ENCODE measurements at places on chromosomes 1 and 21. TPM values are rescaled to one million over a fixed set of nuclear protein-coding genes. Genes with fewer than 3 reads are reported as not detected.
A peak's percentile ranks its signal among the peaks of the same experiment; 100 is the strongest.

- DNase-seq: no peak
- H3K4me3 ChIP-seq: no peak overlapping the region
- no peaks in the 10 kb centered on the region for H3K27me3 ChIP-seq
- peak overlapping the region; percentile 77 for H3K27ac ChIP-seq
- peaks cover 2% of the 10 kb centered on the region for H3K36me3 ChIP-seq
- H3K4me1 ChIP-seq: peaks cover 70% of the 10 kb centered on the region
Measured at GRCh38 chr1:8461351-8462110, 143.6 kb downstream of the SLC45A1 start.

DNA sequence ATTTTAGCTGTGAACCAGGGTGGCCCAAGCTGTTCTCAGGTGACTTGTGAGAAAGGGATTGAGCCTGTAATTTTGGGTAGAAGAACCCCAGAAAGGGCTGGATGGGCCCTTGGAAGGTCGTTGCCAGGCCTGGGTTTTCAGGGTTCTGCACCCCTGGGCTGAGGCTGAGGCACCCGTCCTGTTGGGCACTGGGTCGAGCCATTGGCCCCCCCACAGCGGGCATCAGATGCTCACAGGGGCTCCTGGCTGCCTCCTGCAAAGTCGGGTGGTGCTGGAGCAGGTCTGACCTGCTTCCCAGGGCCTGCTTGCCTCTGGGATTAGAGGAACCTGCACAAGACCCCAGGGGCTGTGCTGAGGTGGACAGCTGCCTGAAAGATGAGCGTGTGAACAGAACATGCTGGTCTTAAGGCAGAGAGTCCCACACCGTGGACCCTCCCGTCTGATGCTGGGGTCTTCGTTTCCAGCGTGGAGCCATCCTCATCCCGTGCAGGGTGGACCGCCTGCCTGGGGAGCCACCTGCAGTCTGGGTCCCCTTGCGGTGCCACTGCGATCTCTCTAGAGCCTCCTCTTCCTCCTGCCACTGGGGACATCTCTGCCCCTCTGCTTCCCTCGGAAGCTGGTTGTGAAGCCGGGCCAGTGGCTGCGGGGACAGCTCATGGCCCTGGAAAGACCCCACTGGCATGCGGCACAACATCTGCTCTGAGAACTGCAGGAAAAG, 1.7 kb upstream of the TRPM2 start:
- H3K27ac ChIP-seq: no peak overlapping the region
- peaks cover 47% of the 10 kb centered on the region for H3K27me3 ChIP-seq
- no peak overlapping the region for H3K4me3 ChIP-seq
- DNase-seq: no peak
- H3K36me3 ChIP-seq: no peaks in the 10 kb centered on the region
- peaks cover 24% of the 10 kb centered on the region for H3K4me1 ChIP-seq

DNA sequence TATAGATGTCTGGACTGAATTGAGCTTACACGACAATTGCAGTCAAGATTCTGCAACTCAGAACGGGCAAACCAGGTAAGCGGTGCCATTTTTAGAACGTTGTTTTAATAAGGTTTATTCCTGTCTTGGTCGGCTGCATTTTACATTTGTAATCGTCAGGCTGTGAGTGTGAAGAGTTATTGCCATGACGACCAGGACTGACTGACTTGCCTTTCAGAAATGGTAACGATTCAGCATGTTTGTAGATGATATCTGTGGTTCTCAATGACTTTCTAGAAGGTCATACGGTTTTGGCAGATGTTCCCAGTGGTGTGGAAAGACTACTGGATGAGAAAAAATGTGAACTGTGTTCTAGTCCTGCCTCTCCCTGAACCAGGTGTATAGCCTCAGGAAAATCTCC, 271.3 kb upstream of the B3GALT2 start:
- no peak for DNase-seq
- H3K36me3 ChIP-seq: no peaks in the 10 kb centered on the region
- H3K4me3 ChIP-seq: no peak overlapping the region
- no peak overlapping the region for H3K27ac ChIP-seq
- no peaks in the 10 kb centered on the region for H3K4me1 ChIP-seq
- H3K27me3 ChIP-seq: no peaks in the 10 kb centered on the region

- no peaks in the 10 kb centered on the region for H3K27me3 ChIP-seq
- H3K36me3 ChIP-seq: no peaks in the 10 kb centered on the region
- H3K4me1 ChIP-seq: no peaks in the 10 kb centered on the region
- no peak overlapping the region for H3K27ac ChIP-seq
- no peak overlapping the region for H3K4me3 ChIP-seq
- DNase-seq: no peak
Measured at GRCh38 chr1:76690766-76691165, 176.5 kb upstream of the ST6GALNAC5 start.

GRCh38 chr1:119160409-119160808, 20.0 kb upstream of the WARS2 start:
- no peaks in the 10 kb centered on the region for H3K27me3 ChIP-seq
- DNase-seq: no peak
- H3K4me3 ChIP-seq: no peak overlapping the region
- H3K36me3 ChIP-seq: peaks cover 32% of the 10 kb centered on the region
- peak overlapping the region; percentile 49 for H3K27ac ChIP-seq

GRCh38 chr1:192588546-192588945, 13.0 kb downstream of the RGS1 start:
- DNase-seq: no peak
- H3K27ac ChIP-seq: no peak overlapping the region
- no peak overlapping the region for H3K4me3 ChIP-seq
- H3K36me3 ChIP-seq: no peaks in the 10 kb centered on the region

DNA sequence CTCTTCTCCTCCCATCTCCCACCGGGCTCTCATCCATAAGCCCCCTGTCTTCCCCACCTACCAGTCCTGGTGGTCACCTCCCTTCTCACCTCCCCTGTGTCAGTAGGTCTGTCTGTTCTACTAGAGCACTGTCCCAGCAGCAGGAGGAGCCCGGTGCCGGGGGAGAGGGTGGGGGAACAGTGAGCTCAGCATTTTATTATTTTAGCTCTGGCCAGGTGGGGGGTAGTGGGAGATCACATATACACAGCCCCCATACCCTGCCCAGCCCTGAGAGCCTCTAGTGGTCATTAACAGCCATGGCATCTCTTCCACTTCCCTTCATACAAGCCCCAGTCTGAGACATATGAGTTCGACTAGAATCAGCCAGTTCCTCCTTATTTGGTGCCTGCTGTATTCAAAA, at the start of gene TMOD4:
Gene TMOD4 (minus strand): TSS at position 119 of the 400 bp plus-strand sequence. CDS start 1,106 bp downstream, outside the sequence.
- no peak within 1 kb of the TSS for H3K4me3 ChIP-seq
- H3K36me3 ChIP-seq: peaks cover 81% of the 10 kb centered on the region
- no peaks in the 10 kb centered on the region for H3K27me3 ChIP-seq
- H3K4me1 ChIP-seq: peaks cover 8% of the 10 kb centered on the region
- H3K27ac ChIP-seq: no peak within 1 kb of the TSS
- no peak for DNase-seq

GRCh38 chr21:36980280-36981048, 14.0 kb upstream of the HLCS start:
- no peaks in the 10 kb centered on the region for H3K36me3 ChIP-seq
- no peaks in the 10 kb centered on the region for H3K27me3 ChIP-seq
- peak overlapping the region; percentile 41 for H3K27ac ChIP-seq
- peak overlapping the region; percentile 63 for H3K4me3 ChIP-seq
- H3K4me1 ChIP-seq: peaks cover 34% of the 10 kb centered on the region
- no peak for DNase-seq

GRCh38 chr1:153343811-153344717, 4.6 kb downstream of the PGLYRP4 start:
- no peaks in the 10 kb centered on the region for H3K36me3 ChIP-seq
- no peak for DNase-seq
- peak overlapping the region; percentile 30 for H3K27ac ChIP-seq
- H3K4me3 ChIP-seq: no peak overlapping the region

DNA sequence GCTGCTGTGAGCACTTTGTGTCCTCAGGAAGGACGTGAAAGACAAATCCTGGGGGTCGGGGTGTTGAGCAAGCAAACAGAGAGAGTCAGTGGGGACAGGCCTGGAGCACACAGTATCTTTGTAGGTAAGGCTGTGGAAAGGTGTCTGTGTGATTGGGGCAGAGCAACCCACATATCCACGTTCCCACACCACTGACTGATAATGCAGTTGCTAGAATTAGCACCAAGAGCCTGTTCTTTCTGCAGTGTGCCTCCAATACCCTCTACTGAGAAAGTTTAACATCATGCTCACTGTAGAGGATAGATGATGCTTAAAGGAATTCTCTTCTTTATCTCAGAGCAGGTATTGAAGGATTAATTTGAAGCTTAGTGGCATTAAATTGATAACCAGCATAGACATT, 161.1 kb downstream of the PIK3R3 start:
- H3K4me1 ChIP-seq: no peaks in the 10 kb centered on the region
- peaks cover 7% of the 10 kb centered on the region for H3K36me3 ChIP-seq
- H3K27ac ChIP-seq: no peak overlapping the region
- H3K27me3 ChIP-seq: no peaks in the 10 kb centered on the region
- no peak overlapping the region for H3K4me3 ChIP-seq

DNA sequence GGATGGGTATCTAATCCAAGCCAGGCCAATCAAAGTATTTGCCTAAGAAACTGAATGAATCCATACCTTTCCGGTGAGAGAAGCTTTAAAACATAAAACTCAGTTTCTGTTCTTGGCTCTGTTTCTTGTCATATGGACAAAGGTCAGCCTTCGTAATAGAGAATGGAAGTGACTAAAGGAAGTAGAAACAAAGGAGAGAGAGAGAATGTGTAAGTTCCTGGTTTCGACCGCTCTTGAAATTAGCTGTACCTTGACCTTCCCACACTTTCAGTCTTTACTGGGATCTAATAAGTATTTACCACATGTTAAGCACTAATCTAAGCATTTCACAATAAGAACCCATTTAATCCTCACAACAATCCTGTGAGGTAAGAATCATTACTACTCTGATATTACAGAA, 19.6 kb upstream of the CLCA4 start:
- H3K4me3 ChIP-seq: no peak overlapping the region
- no peaks in the 10 kb centered on the region for H3K4me1 ChIP-seq

DNA sequence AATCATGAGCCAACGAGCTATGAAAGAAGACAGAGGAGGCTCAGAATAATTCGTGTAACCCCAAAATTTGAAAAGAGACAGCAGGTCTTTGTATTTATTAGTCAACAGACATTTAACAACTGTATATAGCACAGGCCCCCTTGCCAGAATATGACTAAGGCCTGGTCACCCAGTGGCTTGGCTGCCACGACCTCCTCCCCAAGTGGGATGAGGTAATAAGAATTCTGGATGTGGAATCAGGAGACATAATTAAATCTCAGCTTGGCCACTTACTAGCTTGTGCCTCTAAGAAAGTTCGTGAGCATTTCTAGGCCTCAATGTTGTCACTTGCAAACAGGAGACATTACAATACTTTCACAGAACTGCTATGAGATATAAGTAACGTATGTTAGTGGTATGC, 134.2 kb upstream of the TNFSF4 start:
- H3K27ac ChIP-seq: no peak overlapping the region
- no peaks in the 10 kb centered on the region for H3K27me3 ChIP-seq
- no peak overlapping the region for H3K4me3 ChIP-seq
- H3K36me3 ChIP-seq: no peaks in the 10 kb centered on the region
- DNase-seq: no peak

DNA sequence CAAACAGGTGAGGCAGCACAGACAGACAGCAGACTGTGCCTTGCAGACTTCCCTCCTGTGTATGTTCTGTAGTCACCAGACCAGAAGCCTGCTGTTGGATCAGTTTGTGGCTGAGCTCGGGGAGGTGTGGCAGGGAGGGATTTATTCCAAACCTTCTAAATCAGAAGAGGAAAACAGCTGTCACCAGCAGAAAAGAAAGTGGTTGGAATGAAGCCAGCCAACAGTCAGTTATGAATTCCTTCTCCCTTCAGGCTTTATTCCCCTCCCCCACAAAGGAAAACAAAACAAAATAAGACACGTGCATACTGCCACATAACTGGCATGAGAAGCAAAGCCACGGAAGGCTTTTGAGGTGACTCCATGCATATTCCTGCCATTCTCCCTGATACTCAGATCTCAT, 19.0 kb upstream of the PIGV start:
- H3K27ac ChIP-seq: no peak overlapping the region
- no peak for DNase-seq
- no peaks in the 10 kb centered on the region for H3K27me3 ChIP-seq
- H3K36me3 ChIP-seq: peaks cover 90% of the 10 kb centered on the region
- H3K4me3 ChIP-seq: no peak overlapping the region

DNA sequence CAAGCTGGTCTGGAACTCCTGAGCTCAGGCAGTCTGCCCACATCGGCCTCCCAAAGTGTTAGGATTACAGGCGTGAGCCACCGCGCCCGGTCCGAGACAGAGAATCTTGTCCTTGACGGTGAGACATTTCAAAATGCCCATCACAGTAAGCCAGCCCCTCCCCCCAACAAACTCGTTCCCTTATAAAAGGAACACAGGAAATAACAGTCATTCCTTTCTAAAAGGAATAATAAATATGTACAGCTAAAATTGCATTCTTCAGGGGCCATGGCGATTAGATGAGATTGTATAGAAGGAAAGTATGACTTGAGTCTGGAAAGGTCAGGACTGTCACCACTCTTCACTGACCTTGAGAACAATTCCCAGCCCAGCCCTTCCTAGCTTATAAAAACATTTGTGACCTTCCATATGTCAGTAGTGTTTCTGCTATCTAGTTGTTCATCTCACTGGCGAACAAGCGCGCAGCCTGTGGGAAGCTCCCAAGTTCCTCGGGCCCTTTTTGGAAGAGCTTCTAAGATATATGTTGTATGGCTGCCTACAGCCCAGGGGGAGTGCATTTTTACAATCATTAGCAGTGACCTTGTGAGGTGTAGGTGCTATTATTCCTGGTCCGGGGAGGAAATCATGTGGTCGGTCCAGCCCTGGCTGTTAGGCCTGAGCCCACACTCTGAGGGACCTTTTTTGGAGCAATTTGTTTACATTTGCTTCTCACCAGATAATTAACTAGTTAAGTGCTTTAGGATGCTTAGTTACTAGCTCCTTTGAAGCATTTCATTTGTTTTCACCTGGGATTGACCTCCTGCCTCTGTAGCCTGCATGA, 8.7 kb downstream of the SZRD1 start:
- no peaks in the 10 kb centered on the region for H3K27me3 ChIP-seq
- no peak overlapping the region for H3K27ac ChIP-seq
- DNase-seq: no peak
- no peaks in the 10 kb centered on the region for H3K36me3 ChIP-seq

- DNase-seq: no peak
- peaks cover 12% of the 10 kb centered on the region for H3K27me3 ChIP-seq
- H3K4me3 ChIP-seq: no peak overlapping the region
- no peaks in the 10 kb centered on the region for H3K36me3 ChIP-seq
- H3K4me1 ChIP-seq: peaks cover 7% of the 10 kb centered on the region
Measured at GRCh38 chr21:44903689-44904088, 17.0 kb downstream of the ITGB2 start.

- H3K27ac ChIP-seq: no peak overlapping the region
- DNase-seq: no peak
- H3K27me3 ChIP-seq: no peaks in the 10 kb centered on the region
Measured at GRCh38 chr1:212671342-212672031, 28.2 kb downstream of the BATF3 start.

GRCh38 chr1:229272164-229273158, 1.6 kb downstream of the RAB4A start:
- no peak for DNase-seq
- H3K27me3 ChIP-seq: no peaks in the 10 kb centered on the region
- peaks cover 48% of the 10 kb centered on the region for H3K4me1 ChIP-seq
- peak overlapping the region; percentile 87 for H3K4me3 ChIP-seq
- H3K36me3 ChIP-seq: no peaks in the 10 kb centered on the region

ADAM30 gene
- not detected for total RNA-seq

S100B gene
- 15.2 TPM for total RNA-seq

WNT3A gene
- total RNA-seq: 6.3 TPM

GSTM1 gene
- total RNA-seq: not detected

C1QTNF12 gene
- total RNA-seq: 23.5 TPM

CR1 gene
- total RNA-seq: 0.72 TPM

DNAJC8 gene
- total RNA-seq: 31.4 TPM

IL19 gene
- total RNA-seq: not detected
